Stimulated activated CD4-positive, alpha-beta T cell treated with anti-CD3 and anti-CD28 coated beads, Interleukin-12 subunit alpha, Interleukin-12 subunit beta, amount 100 ng/mL, for 24 hours (primary cell): ENCODE measurements at places on chromosomes 12 and 14.

- no peak for DNase-seq
Observed at GRCh38 chr12:75814851-75815754, 216.5 kb downstream of the PHLDA1 start.

DNA sequence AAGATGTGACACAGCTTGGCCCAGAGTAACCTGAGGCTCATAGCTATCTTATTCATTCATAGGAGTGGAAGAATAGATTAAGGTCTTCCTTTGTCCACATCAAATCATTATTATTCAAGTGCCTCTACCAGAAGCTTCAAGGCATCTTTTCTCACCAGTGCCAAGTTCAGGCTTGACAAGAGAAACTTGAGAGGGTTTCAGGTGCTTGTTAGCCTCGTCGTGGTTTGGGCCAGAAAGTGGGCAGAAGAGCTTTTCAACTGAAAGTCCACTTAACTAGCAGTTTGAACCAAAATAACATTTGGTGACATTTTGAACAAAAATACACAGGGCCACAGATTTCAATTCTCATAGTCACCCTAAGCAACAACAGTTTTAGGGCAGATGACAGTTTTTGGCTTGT, 1184.2 kb downstream of the FLRT2 start:
- DNase-seq = no peak

DNA sequence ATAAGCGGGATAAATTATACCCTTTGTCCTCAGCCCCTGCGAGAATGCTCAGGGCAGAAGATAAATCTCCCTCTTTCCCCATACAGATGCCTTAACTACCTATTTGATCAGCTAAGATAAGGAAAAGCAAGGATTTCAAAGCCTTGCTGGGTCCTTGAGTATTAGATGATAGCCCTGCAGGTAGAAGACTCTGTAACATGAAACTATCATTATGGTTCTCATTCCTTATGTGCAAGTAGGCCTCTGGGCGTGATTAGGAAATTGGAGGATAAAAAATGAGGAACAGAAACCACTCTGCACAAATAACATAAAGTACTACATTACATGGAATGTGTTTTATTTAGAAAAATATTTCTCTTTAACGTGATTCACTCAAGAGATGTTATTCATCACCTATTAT, 14.5 kb upstream of the WDR89 start:
- no peak for DNase-seq

DNA sequence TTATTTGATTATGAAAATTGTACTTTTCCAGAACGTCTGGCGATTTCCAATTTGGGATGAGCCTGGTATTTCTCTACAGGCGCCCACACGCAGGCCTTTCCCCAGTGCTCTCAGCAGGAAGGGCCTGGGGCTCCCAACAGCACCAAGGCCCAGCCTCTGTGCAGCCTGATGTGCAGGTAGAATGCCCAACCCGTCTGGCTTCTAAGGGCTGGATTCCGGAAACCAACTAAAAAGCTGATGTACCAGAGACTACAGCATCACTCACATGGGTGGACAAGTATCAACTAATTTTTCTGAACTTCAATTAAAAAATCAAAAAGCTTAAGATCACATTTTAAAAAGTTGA, 25.8 kb downstream of the CDC42BPB start:
- DNase-seq = no peak

DNA sequence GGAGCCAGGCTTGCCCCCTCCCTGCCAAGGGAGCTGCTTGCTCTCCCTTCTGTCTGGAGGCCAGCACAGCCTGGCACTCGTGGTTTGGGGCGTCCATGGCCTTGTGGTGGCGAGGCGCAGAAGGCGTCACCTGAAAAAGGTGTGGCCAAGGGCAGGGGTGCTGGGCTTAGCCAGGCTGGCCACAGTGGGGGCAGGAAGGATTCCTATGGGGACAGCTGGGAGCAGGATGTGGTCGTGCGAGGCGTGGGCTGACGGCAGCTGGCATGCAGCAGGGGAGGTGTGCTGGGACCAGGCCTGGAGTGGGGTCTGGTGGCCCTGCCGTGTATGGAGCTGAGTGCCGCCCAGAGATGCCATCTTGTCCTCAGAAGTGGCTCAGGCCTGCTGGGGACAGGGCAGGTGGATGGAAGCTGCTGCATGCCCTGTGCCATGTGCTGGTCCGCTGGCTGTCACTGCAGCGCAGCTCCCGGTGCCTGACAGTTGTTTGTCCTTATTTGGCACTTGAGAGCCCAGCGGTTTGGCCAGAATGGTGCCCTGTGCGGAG, 30.0 kb downstream of the SH2B3 start:
- no peak for DNase-seq

GRCh38 chr14:59207506-59207933, 19.1 kb downstream of the DAAM1 start:
- DNase-seq = no peak

DNA sequence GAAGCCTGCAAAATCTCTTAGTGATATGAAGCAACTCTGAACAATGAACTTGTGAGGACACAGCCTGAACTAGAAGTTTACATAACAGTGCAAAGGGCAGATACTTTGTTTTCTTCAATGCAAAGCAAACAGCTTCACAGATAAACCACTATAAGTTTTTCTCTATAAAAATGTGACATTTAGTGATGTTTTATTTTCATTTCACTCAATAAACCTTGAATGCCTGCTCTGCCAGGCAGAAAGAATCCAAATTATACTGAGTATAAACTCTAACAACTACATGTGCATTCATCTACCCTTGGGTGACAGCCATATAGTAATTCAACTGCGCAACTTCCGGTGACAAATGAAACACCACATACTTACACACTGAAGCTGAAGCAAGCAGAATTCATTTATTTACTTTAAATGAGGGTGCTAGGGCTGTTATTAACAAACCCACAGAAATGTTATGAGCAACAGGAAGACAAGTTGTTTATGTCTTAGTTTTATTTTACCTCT, 10.3 kb downstream of the DCP1B start:
- DNase-seq = no peak

DNA sequence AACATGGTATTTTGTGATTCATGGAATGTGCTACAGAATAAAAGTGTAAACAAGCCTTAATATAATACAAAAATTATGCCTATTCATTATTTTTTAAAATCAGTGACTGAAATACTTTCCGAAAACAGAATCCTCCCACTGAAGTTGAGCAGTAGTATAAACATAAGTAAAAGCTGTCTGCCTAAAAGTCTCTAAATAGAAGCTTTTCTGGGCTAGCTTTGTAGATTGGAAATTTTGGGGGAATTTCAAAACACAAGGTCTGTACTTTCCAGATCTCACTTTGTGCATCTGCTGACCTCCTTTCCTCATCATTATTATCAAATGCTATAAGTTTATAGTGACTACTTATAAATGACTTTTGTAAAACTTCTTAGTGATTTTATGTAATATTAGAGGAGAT, 80.4 kb upstream of the TRHDE start:
- no peak for DNase-seq

- peak; percentile 30 for DNase-seq
Observed at GRCh38 chr12:68240975-68241374, 12.4 kb downstream of the IL22 start.

GRCh38 chr12:110863161-110863560, 16.4 kb downstream of the CCDC63 start:
- DNase-seq = no peak

DNA sequence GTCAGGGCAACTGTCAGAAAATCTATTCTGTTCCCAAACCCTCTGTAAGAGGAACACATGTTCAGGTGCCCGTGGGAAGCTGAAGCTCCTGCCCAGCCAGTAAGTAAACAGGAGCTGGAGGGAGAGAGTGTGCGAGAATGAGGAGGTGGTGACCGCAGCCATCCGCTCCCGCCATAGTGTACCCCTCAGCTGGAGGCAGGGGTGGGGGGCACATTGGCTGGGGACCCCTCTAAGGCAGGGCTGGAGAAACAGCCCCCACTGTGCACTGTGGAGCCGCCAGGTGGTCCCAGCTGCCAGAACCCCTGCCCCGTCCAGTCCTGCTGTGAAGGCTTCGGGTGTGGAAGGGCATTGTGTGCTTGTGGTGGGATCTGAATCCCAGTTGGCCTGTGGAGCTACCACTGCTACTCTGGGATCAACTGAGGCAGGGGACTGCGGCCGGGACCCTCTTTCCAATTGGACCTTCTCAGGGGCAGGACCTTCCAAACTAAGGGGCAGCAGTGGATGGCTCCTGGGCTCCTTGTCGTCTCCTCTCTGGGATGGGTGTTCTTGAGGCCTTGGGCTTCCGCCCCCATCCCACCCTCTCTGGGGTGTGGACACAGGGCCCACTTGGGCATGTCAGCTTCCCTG, 59.6 kb downstream of the TSPAN9 start:
- DNase-seq = no peak

DNA sequence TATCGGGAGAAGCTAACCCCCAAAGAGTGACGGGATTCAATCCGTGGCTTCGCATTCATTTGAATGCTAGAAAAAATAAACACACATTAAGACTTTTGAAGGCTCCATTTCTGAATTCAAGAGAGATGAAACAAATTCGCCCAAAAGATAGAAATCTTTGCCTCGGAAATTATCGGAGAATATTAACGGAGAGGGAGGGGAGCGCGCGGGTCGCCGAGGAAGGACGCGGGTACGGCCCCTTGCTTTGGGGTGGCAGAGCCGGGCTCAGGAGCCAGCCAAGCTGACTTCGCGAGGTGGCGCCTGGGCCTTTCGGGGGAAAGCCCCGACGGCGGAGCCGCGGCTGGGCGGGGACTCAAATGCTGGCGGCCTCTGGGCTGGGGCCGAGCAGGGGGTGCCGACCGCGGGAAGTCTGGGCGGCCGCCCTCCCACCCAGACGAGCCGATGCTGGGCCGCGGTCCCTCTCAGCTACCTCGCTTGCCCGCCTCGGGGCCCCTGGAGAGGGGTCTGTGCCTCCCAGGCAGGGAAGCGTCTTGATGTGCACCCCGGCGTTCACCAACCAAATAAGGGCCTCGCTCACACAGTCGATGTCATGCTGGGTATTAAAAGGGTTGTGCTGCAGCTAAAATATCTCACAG, 14.7 kb downstream of the NKX2-1 start:
- DNase-seq = no peak

DNA sequence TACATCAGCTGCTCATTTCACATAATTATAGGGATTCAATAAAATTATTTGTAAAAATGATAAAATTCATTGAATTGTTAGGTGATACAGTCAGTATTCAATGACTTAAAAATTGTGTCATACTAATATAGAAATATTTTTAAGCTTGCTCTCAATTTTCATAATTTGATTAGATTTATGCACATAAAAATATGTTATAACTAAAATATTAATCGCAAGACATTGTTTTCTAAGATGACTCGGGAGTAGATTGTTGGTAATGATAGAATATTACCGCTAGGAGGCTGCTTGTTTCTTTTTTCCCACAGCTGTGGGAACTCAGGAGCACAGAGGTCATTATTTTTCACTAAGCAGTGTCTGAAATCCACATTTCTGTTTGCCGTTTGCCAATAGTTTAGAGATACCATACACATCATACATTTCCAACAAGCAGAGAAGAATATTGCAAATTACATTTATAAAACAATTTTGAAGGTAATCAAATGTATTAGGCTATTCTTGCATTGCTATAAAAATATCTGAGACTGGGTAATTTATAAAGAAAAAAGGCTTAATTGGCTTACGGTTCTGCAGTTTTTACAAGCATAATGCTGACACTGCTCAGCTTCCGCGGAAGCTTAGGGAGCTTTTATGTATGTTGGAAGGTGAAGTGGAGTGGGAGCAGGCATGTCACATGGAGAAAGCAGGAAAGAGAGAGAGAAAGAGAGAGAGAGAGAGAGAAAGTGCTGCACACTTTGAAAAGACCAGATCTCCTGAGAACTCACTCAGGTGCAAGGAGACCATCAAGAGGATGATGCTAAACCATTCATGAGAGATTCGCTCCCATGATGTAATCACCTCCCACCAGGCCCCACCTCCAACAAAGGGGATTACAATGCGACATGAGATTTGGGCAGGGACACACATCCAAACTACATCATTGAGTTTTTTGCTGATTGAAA, 9.2 kb downstream of the CD69 start:
- DNase-seq = no peak

DNA sequence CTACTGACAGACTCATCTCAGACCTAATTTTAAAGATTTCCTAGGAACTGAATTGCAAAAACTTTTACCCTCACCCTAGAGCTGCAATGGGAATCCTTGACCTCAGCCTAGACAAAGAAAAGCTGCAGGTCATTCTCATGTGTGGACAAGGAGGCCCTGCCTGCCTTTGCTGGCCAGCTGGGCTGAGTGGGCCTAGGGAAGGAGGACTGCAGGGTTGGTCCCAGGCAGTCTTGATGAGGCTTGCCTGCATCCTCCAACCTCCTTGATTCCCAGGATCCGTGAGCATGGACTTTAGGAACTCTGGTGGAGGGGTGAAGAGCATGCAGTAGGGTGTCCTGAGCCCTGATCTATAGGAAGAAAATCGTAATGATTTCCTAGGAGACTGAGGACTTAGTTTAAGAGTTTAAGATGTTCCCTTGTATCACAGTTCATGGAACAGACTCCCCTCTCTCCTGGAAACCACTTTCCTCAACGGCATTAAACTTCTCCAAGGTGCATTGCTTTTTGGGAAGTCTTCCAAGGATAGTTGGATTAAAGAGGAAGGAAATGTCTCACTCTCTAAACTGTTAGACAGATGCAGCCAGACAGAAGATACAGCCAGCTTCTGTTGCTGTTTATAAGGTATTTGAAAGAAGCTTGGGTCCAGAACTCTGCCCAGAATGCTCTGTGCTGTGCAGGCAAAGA, 55.4 kb upstream of the DDX11 start:
- no peak for DNase-seq

GRCh38 chr14:84433961-84434360, 1096.0 kb upstream of the FLRT2 start:
- DNase-seq = no peak

DNA sequence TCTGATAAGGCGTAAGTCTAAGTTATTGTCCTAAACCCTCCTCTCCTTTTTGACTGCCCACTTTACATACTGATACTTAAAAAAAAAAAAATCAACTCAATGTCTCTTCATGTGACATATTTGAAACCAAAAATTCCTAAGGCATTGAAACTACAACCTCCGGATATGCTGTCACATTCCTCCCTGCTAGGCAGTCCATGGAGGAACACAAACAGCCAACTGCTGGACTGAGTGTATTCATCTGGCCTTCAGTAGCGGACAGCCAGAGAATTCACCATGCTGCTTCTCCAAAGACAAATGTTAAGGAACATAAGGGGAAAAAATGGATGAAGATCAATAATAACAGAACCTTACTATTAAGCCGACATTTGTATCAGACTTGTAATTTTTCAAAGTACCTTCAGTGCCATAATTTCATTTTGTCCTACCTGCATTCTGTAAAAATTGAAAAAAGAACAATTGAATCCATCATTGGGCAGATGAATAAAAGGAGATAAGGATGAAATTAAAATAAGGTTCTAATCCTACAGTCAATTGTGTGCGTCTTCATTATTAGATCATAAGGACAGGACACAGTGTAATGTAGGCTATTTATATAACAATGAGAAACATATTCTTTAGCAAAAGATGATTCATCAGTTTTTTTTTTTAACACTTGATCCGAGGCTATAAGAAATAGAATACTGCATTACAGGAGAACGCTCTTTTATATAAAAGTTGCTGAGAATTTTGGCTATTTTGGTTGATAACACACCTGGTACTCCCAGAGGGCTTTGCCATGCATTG, 12.2 kb downstream of the RERG start:
- no peak for DNase-seq

- no peak for DNase-seq
Observed at GRCh38 chr14:66273261-66273832, 212.8 kb upstream of the CCDC196 start.
